ENCODE measurements at places on chromosomes 13 and 19.
A peak's percentile ranks its signal among the peaks of the same experiment; 100 is the strongest.

- DNase-seq, result peak; percentile 2
Measured at GRCh38 chr13:94542917-94543316, 53.0 kb downstream of the TGDS start.

- no peak for DNase-seq
Measured at GRCh38 chr19:6091771-6092291, 18.5 kb downstream of the RFX2 start.

GRCh38 chr19:28067882-28068281 lies 1145.1 kb downstream of the UQCRFS1 start:
- DNase-seq, result no peak

- DNase-seq, result no peak
Measured at GRCh38 chr19:49904136-49904535, 7.4 kb upstream of the IL4I1 start.

DNA sequence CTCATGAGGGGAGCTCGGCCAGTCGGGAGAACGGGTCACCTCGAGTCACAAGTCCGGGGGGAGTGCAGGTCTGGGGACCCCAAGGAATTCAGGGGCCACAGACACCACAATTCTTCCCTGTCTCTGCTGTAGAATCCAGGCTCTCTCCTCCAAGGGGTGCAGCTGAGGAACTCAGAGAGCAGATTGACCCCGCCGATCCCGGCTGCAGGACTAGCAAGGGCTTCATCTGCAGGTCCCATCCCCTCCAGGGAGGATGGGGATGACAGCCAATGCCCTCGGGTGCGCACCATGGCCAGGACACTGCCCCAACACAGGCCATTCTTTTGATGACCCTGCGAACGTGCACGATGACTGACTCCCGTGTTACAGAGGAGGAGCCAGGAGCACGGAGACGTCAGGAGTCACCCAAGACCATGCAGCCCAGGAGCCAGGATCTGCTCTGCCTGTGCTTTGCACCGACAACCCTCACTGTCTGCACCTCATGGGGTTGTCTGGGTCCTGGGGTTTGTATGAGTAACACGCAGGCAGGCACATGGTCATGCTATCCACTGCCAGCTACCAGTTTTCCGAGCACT lies 48.5 kb upstream of the TUBGCP3 start:
- no peak for DNase-seq

GRCh38 chr19:35119091-35119490 lies 3.5 kb downstream of the FXYD3 start:
- DNase-seq, result no peak

- DNase-seq, result no peak
Measured at GRCh38 chr13:48156466-48156865, 61.6 kb upstream of the MED4 start.

DNA sequence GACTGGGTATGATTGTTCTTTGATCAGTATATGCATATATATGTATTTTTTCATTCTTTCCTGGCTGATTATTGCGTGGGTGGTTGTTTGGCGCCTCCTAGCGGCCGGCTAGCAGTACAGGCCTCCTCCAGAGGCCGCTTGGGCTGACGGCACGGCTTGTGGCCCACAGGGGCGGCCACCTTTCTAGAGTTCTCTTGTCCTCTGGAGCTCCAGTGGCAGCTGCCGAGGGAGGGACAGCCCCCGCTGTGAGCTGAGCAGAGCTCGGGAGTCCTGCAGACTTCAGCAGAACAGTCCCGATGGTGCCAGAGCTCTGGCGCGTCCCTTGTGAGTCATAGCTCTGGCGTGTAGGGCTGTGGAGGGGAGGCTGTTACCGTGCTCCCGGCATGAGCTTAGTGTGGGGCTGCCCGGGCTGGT lies 22.5 kb upstream of the ZNF429 start:
- peak; percentile 51 for DNase-seq

- no peak for DNase-seq
Measured at GRCh38 chr19:41327076-41327575, 17.2 kb downstream of the CCDC97 start.

GRCh38 chr19:45320997-45321775 lies 1.5 kb downstream of the CKM start:
- no peak for DNase-seq

DNA sequence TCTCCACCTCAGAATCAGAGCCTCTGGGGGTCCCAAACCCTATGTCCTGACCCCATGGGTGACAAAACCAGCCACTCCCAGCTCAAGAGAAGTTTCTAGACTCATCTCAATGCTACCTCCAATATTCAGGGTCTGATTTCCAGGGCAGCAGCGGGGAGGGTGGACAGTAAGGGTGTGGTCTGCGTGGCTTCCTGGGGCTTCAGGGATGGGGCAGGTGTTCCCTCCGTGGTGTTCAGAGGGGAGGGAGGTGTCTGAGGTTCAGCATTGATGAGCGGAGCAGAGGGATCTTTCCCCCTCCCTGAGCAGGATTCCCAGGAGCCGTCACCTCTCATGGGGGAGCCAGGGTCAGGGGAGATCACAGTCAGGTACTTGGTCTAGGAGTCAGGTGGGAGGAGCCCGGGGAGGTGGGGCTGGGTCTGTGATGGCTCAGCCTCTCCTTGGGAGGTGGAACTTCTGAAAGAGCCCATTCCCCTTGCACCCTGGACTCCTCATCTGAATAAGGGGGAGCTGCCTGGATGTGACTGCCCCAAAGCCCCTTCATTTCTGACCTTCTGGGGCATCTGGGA lies 2.9 kb downstream of the LILRA2 start:
- DNase-seq, result no peak

GRCh38 chr13:51619614-51620013 lies 35.4 kb downstream of the WDFY2 start:
- no peak for DNase-seq

DNA sequence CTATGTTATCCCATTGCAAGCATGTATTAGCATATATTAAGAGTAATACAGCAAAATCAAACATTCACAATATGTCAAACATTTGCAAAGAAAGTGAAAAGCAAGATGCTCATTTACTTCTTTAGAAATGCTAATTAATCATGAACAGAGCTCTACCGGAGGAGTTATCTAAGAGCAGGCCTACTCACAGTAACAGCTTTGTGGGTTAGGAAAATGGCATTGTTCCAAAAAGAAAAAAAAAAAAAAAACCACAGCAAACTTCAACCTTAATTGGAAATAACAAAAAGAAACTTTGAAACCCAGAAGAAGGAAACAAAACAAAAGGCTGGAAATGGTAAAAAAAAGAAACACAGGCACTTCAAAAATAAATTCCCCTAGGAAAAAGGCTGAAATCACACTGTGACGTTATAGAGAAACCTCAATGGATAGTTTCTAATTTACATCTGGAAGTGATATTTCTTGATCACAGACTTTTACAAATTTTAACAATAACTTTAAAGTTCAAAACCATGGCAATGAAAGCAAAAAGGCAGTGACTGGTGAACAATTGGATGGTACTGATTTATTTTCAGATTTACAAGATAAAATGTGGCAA lies 1236.8 kb upstream of the SPRY2 start:
- DNase-seq, result no peak

DNA sequence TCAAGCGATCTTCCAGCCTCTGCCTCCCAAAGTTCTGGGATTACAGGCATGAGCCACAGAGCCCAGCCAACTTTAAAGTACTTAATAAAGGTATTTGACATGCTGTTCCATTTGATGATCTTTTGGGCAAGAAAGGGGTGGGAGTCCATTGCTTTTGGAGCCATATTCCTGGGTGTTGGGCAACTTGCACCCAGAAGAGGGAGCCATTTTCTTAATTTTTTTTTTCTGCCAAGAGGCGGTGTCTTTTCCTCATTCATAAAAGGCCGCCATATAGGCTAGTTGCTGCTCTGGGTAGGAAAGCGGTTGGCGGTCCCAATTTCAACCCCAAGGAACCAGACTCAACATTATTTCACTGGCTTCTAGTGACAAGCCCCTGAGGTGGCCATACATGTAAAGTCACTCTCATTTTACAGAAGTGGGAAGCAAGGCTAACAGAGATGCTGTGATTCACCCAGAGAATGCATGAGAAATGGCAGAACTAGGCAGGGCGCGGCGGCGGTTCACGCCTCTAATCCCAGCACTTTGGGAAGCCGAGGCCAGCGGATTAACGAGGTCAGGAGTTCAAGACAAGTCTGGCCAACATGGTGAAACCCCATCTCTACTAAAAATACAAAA lies 139.6 kb downstream of the CACNA1A start:
- peak; percentile 16 for DNase-seq

DNA sequence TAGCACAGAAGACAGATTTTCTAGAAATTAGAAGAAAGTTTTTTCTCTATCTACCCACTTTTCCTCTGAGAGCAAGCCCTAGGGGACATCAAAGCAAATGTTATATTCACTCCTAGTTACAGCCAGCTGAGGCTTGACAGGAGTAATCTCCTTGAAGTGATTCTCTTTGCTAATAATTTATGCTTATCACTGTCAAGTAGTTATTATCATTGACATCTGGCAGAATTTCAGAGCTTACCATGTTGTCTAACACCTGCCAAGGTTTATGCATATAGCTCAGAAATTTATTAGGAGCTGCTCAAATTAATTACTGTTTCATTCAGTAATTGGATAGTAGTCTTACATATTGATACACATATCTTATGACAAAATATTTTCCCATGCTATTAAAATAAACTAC lies 465.9 kb upstream of the ATXN8OS start:
- DNase-seq, result no peak

GRCh38 chr19:47860602-47861297 lies 1.7 kb downstream of the TPRX2 start:
- no peak for DNase-seq

GRCh38 chr19:5338656-5339197 lies 1.9 kb downstream of the PTPRS start:
- DNase-seq, result no peak

DNA sequence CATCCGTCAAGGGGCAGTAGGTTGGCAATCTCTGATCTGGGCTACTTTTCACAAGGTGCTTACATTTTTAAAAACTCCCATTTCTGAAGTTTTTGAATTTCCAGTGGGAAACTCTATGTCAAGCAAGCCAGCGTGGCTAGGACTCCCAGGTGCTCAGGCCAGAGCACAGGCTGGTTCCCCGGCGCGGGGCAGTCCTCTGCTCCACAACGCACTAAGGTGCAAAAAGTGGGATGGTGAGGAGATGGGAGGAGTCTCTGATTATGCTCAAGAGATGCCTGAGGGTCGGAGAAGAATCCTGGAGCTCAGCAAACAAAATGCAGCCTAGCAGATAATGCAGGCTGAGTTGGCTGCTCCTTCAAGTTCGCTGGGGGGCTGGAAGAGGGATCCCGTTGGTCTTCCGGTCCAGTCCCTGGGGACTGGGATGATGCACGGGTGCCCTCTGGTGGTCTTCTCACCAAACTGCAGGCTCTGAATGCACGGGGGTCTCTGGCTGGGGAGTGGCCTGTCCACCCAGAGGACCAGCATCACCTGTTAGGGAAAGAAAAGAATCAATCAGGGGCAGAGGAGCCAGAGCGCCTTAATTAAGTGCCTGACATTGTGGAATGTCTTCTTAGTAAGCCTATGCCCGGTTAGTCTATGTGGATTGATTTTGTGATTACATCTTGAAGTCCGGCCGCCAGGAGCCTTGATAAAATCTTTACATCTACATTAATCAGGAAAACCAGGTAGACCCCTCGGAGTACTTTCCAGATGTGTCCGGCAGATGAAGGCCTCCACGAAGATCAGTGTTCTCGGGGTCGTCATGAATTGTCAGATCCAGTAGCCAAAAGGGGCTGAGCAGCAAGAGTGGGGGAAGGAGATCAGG lies 244.4 kb upstream of the MAB21L1 start:
- DNase-seq, result peak; percentile 56

- no peak for DNase-seq
Measured at GRCh38 chr19:1027650-1028061, 1.2 kb downstream of the CNN2 start.

DNA sequence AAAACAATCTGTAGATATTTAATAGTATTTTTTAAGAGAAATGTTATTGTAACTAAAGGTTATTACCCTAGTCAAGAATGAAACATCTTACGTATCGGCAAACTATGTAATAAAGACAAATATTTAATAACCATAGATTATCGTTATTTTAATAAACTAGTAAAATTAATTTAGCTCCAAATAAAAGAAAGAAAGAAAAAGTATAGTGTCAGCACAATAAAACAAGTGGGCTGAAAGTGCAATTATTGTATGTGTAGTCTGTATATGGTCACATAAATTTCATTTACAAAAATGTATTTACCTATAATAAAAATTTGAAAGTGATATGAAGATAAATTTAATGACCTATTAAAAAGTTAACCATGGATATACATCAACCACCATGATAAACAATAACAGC lies 1258.4 kb upstream of the MIR17HG start:
- no peak for DNase-seq

- no peak for DNase-seq
Measured at GRCh38 chr13:113080901-113081521, 24.6 kb upstream of the F7 start.

DNA sequence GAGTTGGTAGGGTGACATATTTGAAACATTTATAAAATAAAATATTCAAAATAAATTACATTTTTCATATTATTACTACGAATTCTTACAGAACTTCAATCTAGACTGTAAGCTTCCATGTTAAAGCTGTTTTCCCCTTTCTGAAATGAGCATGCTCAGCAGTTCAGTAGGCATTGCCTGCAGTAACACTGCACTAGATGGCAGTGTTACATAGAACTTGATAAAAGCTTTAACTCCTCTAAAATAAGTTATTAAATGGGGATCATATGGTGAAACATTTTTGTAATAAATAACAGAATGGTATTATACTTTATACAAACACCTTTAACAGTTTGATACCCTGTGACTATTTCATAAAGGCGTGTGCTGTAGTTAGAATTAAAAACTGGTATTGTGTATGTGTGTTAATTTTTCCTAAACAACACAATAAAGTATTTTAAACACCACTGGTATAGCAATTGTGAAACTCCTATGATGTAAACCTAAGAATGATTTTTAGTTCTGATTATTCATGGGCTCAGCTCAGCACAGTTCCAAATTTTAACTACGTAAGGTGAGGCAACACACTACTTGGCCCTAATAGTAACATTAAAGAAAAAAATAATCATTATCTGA lies 11.6 kb upstream of the GPR18 start:
- DNase-seq, result peak; percentile 59

GRCh38 chr19:30559446-30559845 lies 187.3 kb downstream of the ZNF536 start:
- DNase-seq, result no peak

- DNase-seq, result no peak
Measured at GRCh38 chr19:10006335-10006708, 4.0 kb downstream of the COL5A3 start.

DNA sequence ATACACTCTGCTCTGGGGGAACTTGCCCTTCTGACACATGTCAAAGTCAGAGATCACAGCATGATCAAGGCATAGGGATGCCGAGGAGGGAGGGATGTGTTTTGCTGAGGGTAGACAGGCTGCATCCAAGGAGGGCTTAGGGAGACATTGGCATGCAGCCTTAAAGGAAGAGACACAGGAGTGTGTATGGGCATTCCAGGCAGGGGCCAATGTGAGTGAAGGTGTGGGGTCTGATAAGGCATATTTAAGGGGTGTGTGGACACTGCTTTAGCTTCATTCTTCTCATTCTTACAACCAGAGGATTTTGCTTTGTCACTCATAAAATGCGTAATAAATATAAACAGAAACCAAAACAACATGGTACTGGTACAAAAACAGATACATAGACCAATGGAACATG lies 193.4 kb downstream of the RGCC start:
- peak; percentile 6 for DNase-seq

- no peak for DNase-seq
Measured at GRCh38 chr13:77437267-77437666, 98.2 kb upstream of the SCEL start.

GRCh38 chr13:40550130-40550529 lies 116.3 kb downstream of the FOXO1 start:
- no peak for DNase-seq

- DNase-seq, result no peak
Measured at GRCh38 chr13:80707000-80707983, 366.4 kb upstream of the SPRY2 start.

GRCh38 chr13:113728571-113729054 lies 30.4 kb upstream of the TMEM255B start:
- no peak for DNase-seq

- DNase-seq, result no peak
Measured at GRCh38 chr13:48123812-48124211, 28.9 kb upstream of the MED4 start.

Measured in erythroblast (primary cell).